CD4-positive, alpha-beta T cell treated with Interleukin-2 at 100 ng/mL for 4 hours (primary cell): ENCODE measurements at places on chromosomes 16 and 17.

DNA sequence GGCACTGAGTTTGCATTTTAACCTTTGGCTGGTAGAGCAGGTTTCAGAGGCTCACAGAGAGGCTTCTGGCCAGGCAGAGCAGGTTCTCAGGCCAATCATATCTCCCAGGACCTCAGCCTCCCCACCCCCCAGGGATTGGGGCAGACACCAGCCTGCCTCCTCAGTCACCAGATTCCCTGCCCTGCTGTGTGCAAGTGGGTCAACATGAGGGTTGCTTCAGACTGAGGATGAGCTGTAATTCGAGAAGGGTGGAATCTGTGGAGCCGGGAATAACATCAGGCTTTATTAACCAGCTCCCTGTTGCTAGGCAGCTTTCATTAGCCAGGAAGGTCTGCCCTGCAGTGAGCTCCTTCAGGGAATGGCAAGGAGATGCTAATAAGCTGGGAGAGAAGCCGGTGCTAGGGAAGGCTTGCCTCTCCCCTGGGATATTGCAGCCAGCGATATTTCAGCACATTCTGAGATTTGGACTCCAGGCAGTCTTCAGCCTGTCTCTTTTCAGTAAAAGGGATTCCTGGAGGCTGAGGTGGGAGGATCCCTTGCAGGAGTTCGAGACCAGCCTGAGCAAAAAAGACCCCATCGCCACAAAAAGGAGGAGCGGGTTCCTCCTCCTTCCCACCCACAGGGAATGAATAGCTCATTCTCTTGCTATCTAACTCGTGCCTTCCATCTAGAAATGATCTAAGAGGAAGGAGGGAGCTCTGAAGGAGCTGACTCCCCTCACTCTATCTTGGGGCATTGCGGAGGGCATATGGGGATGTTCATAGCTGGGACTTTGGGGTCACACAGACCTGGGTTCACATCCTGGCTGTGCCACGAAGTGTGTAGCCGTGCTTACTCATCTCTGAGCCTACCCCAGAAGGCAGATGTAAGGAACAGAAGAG is 10.7 kb downstream of the SGSM2 start:
- DNase-seq = no peak

DNA sequence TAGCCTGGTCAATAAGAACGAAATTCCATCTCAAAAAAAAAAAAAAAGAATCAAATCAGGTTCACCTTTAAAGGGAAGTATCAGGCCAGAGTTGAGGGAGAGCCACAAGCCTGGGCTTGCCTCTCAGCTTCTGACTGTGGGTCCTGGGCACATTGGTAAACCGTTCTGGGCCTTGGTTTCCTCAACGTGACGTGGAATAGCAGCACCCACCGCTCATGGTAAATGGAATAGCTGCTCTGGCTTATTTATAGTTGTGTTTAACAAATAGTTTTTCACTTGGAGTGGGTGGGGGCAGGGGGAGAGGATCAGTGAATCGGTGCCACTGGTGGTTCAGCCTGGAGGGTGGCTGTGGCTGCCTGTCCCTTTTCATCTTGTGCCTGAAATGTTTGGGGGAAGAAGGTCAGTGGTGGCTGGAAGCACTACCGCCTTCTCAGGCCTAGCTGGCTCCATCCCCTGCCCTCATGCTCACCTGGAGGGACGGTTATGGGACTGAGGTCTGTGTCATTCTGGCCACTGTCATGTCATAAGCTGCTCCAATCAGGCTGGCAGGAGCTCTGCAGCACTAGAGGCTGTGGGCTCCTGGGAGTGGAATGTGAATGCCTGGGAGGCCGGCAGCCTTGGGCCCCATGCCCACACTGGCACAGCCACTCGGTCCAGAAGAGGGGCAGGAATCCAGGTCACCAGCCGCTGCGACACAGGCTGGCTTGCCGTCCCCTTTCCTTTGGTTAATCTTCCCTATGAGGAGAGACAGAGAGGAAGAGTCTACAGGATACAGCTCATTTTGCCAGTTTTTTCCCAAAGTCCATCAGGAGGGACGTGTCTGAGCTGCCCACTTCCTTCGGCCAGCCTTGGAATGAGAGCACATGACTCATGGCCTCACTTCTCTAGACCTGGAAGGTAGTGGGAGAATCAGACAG is 27.0 kb downstream of the CCR7 start:
- DNase-seq = no peak

- peak; percentile 52 for DNase-seq
Measured at GRCh38 chr17:4074831-4075495, 67.9 kb downstream of the ZZEF1 start.

GRCh38 chr16:79250502-79251098 is 349.9 kb downstream of the MAF start:
- no peak for DNase-seq

DNA sequence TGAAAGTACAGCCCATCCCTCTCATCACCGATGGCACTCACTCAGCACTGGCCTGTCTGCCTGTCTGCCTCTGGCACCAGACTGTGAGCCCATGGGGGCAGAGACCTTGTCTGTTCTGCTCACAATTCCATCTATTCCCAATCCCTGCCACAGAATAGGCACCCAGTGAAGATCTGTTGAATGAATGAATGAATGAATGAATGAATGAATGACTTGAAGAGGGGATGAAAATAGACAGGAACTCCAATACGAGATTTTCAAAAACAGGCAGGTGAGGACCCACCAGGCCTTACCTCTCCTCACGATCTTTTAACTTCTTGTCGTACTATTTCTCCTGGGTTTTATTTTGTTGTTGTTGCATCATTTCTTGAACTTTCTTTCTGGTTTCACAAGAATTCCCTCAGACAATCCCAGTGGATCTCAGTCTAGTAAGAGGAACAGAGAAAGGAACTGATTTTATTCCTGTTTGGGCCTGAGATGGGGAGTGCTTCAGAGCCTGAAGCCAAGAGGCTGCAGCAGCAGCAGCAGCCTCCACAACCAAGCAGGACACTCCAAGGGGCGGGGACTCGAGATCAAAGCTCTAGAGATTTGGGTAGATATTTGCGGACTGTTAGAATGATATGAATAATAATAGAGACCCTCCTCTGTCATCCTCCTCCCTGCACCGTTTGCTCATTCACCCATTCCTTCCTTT is 17.7 kb downstream of the KRT9 start:
- no peak for DNase-seq
